ENCODE measurements at places on chromosomes 6 and 20.
A peak's percentile ranks its signal among the peaks of the same experiment; 100 is the strongest.

DNA sequence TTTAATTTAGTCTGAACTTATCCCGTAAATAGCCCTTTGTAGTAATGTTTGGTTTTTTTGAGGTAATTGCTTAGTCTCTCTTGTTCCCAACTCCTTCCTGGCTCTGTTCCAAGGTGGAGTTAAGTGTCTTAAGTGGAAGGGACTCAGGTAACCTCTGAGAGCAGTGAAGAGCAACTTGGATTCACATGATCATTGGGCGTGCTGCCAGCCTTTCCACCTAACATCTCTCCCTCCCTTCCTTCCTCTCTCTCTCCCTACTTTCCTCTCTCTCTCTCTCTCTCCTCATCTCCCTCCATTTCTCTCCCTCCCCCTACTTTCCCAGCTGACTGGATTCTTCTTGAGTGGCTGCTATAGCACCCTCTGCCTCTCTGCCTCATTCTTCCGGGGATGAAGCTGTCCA, 232.9 kb upstream of the SASH1 start:
- DNase-seq, result no peak

GRCh38 chr6:98382246-98382645, 452.1 kb upstream of the POU3F2 start:
- DNase-seq, result no peak

GRCh38 chr6:43170417-43170930, 595 bp upstream of the SRF start:
- no peak for DNase-seq

DNA sequence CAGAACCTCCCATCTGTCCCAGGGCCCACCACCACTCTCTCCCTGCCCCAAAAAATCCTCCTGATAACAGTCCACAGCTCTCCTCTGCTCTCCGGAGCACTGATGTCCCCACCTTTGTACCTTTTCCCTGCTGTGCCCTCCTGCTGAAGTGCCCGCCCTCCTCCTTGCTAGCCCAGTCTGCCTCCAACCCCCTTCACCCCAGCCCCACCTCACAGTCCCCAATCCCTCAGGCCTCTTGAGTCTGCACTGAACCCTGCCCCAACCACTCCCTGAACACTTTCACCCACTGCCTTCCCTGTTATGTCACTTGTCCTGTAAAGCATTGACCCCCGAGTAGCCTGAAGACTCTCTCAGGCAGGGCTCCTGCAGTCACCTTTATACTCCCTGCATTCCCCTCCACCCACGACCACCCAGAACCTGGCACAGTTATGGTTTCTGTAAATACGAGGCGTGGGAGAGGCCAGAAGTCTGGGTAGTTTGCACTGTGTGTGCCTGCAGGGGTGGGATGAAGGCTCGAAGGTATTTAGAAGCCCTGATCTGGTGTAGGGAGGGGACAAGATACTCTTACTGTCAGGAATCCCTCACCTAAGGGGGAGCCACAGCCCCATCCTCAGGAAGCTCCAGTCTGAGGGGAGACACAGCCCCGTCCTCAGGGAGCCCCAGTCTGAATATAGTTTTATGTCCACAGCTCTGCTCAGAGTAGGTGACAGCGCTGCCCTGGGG, 5.4 kb downstream of the GLP1R start:
- DNase-seq, result no peak

DNA sequence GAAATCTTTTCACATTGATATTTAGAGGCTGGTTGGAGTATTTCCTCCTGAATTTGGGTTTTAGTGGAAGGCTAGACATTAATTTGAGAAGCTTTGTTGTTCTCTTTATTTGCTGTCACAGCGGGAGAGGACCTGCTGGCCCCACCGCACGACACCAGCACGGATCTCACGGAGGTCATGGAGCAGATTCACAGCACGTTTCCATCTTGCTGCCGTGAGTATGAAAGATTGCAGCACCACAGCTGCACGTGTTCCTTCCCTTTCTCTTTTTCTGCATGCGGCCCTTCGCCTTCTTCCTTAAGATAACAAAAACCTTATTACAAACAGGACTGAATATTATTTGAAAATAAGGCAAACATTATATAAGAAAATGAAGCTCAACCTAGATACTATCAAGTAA, 555.5 kb downstream of the UTRN start:
- DNase-seq, result no peak

DNA sequence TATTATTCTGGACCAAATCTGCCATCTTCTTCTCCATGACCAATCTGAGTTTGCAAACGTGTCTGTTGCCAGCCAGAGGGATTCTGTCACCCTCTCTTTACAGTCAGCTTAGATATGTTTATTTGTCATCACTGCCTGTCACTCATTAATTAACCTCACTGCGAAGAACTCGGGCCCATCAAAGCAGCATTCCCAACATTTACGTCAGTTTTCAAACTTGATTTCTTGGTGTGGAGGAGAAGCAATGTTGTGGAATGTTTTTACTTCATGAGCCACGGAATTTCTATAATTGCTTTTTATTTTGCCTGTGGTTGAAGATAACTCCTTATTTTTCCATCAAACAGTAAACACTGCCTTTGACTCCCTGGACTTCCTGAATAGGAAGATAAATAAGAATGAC, 91.8 kb upstream of the CNKSR3 start:
- DNase-seq, result no peak

DNA sequence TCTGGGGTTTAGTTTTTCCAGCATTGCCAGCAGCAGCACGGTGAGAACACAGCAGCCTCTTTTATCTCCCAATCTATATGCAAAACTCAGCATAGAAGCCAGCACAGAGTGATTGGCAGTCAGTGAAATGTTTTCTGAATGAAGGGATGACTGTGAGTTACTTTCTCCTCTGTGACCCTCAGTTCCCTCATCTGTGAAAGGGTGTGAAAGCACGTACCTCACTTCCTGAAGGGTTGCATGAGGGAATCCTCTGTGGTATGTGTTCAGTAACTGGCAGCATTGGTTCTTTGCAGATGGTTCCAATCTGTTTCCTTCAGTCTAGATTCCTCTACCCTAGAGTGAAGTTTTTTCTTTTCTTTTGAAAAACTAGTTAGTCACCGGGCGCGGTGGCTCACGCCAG, 40.0 kb downstream of the EFCAB8 start:
- DNase-seq, result no peak

DNA sequence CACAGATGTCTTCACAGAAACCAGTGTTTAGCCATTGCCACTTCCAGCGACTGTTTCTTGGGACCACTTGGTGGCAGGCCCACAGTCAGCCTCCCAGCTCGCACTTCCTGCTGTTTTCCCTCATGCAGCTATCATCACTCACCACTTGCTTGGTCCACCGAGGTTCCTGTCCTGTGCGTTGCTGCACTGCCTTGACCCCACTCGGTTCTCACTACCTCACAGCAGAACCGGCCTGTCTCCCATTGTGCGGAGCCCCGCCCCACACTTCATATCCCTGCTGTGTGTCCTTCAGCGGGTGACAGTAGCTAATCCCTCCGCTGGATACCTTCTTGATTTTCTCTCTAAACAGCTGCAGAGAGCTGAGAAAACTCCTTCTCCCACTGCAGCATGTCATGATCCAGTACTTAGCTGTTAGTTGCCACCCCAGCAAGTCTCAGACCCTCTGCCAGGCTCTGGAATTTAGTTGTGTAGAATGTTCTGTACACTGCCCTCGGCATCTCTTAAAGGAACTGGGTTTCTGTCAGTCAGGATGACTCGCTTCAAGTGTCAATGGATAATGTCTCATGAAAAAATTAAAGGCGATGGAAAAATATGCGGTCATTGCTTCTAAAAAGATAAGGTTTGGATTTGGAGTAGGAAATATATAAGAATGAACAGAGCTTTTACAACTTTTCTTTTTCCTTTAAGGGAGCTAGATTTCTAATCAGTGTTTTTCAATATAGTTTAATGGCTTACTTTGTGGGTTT, 208.0 kb downstream of the FARS2 start:
- DNase-seq, result no peak

GRCh38 chr20:44642203-44643153, 9.0 kb downstream of the ADA start:
- DNase-seq, result no peak

DNA sequence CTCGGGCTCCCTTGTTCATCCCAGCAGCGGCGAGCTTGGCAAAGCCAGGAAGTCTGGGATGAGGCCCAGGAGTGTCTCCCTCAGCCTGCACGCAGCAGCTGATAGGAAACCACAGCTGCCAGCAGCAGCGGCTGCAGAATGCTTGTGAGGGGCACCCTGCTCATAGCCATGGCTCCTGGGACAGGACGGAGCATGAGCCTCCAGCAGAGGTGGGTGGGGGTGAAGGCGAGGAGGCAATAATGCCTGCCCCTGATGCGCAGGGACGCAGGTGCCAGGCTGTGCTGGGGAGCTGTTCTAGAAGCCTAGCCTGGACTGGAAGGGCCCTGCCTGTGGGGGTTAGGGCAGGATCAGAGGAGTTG, 157.9 kb downstream of the CD83 start:
- no peak for DNase-seq

DNA sequence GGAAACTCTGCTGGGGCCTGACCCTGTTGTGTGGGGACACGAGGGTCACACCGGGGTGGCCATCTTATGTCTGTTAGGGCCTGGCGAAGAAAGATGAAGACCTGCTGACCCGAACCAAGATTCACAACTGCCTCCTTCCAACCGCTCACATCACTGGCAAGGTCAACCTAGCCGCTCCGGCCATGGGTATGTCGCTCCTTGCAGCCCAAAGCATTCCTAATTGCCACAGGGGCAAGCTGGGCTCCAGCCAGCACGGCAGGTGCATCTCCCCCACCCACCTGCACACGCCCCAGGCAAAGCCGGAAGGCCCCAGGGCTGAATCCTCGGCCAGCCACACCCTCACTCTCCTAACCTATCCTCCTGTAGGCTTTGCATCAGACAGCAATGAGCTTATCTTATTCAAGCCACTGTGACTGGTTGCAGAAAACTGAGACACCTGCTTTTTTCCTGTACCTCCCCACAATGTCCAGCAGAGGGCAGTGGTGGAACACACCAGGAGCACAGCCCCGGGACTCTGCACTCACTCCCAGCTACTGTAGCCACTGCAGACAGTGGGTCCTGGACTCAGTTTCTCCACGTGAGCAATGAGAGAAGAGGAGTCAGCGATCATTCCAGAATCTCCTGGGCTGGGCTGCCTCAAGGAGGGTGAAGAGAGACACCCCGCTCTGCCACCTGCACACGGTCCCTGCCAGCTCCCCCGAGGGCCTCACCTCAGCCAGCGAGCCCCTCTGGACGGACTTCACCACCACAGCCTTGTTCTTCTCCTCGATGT, 170.2 kb downstream of the PREX1 start:
- peak; percentile 76 for DNase-seq

- no peak for DNase-seq
Measured at GRCh38 chr6:53310771-53311585, 37.8 kb downstream of the ELOVL5 start.

GRCh38 chr6:149150801-149151398, 166.6 kb upstream of the TAB2 start:
- no peak for DNase-seq

DNA sequence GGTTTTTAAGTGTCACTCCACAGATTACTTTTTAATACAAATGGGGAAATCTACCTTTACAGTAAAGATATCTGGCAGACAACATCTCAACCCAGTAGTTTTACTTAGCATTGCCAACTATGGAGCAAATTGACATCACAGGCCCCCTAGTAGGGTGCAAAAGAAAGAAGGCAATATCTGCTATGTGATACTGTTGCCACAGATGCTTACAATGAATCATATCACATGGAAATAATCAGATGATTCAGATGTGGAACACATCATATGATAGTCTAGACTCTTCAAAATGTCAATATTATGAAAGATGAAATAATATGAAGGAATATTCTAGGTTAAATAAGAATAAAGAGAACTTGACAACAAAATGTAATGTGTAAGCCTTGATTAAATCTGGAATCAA, 322.5 kb downstream of the BMP2 start:
- DNase-seq, result no peak

DNA sequence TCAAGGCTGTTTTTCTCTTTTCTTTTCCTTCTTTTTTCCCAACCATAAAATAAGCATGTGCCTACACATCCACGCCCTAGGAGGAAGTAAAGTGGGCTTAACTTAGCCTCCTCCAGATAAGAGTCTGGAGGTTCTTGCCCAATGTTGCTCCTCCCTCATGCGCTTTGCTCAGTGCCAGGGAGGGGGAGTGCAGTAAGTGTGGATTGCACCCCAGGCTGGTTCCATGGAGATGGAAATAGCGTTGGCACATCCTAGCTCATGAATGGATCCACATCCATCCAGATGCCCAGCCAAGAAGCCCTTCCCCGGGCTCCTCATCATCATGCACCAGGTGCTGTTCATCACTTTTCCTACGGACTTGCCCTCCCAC, 58.2 kb downstream of the NEDD9 start:
- no peak for DNase-seq

GRCh38 chr20:17502105-17502504, 29.1 kb downstream of the BFSP1 start:
- peak; percentile 10 for DNase-seq

GRCh38 chr6:16687045-16687444, 74.2 kb downstream of the ATXN1 start:
- no peak for DNase-seq

DNA sequence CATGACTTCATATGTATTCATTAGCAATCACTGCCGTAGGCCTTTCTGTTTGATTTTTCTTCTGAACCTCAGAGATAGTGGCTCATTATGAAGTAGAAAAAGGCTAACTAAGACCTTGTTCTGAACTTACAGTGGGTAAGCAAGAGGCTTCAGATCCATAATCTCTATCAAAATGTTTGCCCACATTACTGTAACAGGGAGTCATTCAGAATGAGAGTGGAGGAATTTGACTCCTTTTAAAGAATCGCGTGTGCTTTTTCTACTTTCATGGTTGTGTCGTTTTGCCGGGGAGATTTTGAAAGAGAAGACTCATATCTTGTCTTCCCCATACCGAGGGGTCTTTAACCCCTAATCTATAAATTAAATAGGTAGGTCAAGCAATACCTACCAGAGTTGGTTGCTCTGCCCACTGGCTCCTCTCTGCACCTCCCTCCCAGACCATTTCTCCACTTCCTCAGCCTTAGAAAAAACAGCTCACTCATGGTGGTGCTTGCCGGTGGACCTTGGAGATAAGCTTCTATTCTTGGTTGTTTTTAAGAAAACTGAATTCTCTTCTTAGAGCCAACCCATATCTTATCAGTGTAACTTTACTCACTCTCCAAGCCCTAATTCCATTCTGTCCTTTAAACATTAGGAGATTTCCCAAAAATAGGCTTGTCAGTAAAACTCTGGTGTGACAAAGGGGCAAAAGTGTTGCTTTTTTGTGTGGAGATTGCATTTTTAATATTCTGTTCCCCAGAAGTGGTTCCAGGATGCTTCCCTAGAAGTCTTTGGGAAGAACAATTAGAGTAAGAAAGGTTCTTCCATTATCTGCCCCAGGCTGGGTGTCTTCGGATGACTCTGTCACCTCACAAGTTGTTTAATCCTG, 56.6 kb downstream of the E2F3 start:
- DNase-seq, result no peak

GRCh38 chr6:90266905-90267621, 29.6 kb downstream of the BACH2 start:
- DNase-seq, result no peak

DNA sequence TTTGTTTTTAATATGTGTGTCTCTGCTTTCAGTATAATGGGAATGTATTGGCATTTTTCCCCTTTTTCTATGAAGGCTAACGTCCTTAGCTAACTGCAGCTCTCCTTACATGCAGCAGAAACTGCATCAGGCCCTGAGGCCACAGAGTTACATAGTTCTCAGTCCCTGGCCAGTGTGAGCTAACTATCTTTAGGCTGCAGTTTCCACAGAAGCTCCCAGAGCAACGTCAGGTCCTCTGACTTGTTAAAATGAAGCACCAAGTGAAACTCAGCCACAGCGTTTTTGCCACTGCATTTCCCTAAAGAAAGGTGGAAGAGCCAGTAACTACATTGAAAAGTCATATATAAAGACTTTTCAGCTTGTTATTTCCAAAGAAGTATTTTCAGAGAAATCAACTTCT, 244.7 kb downstream of the CBLN4 start:
- no peak for DNase-seq

Measured in liver (tissue), 10 donors.